ENCODE measurements at places on chromosomes 6 and 20. TPM values are rescaled to one million over a fixed set of nuclear protein-coding genes. Genes with fewer than 3 reads are reported as not detected.

GINS1 gene
- total RNA-seq, result 9.8 TPM

DNA sequence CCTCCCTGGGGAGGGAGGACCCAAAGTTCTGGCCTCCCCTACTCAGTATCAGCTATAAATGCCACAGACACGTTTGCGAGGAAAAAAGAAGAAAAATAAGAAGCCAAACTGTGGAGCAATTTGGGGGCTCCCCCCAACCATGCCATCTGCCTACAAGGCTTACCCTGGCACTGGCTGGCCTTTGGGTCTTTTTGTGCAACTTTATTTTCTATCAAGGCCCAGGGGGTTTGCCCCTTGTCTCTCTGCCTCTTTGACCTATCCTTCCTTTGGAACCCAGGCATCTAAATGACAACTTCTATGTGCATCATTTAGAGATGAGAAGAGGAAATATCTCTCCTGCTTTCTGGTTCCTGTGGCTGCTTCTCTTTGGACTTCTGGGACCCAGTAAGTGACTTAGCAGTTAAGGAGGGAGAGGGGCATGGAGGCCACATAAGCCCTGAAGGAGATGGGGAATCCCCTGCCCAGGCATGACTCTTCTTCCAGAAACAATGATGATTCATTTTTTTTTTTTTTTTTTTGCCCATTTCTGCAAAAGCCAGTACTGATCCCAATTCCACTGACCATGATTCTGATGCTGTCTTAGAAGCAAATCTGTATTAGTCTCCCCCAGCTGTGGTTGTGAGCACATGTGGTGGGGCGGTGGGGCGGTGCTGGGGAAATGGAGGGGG lies at the start of gene MUC22:
MUC22 (plus strand) TSS at position 82 of the 668 bp plus-strand sequence; CDS start at position 315, 233 bp downstream.
- no peak for DNase-seq

- no peak for DNase-seq
Observed at GRCh38 chr20:19588732-19589131, 169.3 kb upstream of the RIN2 start.

SLC22A23 gene
- total RNA-seq, result 22.8 TPM

BANF2 gene
- total RNA-seq, result not detected

GRCh38 chr6:138593124-138593877 lies 94.0 kb upstream of the NHSL1 start:
- no peak for DNase-seq

PHACTR3 gene
- total RNA-seq, result 40.8 TPM

DNA sequence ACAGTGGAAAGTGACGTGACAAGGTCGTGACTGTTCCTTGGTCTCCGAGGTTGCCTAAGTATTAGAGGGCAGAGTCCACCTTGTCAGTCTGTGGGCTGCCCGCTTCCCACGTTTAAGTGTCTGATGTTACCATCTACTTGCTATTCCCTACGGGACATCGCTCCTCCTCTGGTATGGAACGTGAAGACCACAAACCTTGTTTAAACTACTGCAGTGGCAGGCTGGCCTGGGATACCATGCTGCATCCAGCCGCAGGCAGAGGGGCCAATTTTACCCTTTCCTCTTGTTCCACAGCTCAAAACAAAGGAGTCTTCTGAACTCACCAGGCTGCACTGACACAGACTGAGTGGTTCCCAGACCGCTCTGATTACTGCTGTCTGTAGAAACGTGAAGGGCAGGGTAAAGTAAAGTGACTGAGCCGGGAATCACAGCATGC lies 275.9 kb downstream of the FOXC1 start:
- no peak for DNase-seq

HLA-DOA gene
- total RNA-seq, result 0.82 TPM

DNA sequence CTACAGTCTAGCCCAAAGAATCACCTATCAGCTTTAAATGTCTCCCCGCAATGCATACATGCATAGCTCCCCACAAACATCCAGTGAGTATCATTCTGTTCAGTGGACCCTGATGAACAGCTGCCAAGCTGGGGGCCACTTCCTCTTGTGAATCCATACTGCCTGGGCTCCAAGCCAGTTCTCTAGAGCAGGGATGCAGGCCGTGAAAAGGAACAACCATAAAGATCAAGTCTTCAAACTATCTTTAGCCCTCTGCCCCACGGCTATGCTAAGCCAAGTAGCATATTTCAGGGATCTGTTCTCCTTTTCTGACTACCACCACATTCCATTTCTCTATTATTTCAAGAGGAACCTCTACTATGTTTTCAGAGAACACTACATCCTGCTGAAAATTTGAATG lies 191.7 kb upstream of the BTBD3 start:
- no peak for DNase-seq

DNA sequence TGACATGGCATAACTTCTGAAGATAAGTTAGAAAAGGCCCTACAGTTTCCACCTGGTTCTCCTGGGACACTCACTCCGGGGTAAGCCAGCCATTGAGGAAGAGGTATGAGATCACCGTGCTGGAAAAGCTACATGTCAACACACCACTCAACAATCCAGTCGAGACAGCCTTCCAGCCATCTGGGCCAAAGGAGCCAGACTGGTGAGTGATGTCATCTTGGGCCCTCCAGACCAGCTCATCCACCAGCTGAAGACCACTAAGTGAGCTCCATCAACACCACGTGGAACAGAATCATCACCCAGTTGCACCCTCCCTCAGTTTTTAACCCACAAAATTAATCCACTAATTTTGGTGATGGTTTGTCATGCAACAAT lies 32.3 kb upstream of the RSPO4 start:
- DNase-seq, result no peak

DNA sequence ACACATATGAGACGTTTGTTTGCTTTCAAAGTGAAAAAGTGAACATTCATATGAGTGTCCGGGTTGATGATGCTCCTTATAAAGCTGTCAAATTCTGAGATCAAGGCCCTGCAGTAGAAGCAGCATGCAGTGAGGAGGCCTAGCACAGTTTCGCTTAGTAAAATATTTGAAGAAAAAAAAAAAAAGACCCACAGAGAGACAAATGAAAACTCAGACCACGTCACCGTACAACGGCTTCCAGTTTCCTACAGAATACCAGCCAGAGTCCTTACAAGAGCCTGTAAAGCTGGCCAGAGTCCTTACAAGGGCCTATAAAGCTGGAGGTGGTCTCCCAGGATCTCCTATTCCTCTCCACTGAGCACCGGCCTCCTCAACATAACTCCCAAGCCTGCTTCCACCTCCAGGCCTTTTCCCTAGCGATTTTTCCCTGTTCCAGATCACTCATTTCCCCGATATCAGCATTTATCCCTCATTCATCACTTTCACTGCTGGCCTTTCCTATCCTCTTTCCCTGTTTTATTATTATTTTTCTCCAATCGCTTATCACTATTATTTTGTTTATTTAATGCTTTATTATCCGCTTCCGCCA lies 1.5 kb upstream of the HMGN4 start:
- DNase-seq, result no peak
